ENCODE measurements at places on chromosomes 4 and X.

- peak; percentile 18 for DNase-seq
Measured at GRCh38 chrX:130561930-130562329, 160.1 kb downstream of the RBMX2 start.

GRCh38 chr4:184534511-184535391, 60.4 kb upstream of the IRF2 start:
- no peak for DNase-seq

- no peak for DNase-seq
Measured at GRCh38 chrX:13126775-13127174, 82.4 kb upstream of the FAM9C start.

DNA sequence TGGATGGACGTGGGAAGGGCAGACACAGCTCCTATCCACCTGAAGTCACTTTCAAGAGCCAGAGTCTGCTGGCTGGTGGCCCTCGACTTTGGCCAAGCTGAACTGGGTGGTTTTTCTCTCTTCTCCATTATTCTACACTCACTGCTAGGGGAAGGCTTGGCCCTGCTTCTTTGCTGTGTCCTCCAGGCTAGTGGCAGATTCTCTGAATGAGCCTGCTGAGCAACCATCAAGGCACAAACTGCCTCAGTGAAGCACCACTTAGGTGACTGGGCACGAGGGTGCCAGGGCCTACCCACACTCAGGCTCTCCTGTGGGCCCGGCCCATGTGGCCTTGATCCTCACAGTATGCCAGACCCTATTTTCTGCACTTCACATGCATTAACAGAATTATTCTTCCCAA, 92.0 kb downstream of the PJA1 start:
- DNase-seq: no peak

DNA sequence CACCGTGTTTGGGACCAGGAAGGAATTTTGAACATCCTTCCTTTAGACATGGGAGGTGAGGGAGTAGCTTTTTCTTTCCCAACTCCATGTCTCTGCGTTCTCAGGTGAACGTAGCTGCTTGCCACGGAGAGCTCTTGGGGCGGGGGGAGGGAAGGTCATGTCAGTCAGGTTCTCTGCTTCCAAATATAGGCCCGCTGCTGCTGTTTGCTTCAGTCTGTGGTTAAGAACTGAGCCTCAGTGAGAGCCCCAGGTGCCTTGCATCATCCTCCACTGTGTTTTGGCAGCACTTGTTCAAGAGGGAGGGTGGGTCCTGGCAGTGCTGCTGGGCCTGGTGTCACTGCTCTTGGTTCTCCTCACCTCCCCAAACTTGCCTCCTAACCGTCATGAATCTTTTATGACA, 46.5 kb downstream of the HADH start:
- no peak for DNase-seq

DNA sequence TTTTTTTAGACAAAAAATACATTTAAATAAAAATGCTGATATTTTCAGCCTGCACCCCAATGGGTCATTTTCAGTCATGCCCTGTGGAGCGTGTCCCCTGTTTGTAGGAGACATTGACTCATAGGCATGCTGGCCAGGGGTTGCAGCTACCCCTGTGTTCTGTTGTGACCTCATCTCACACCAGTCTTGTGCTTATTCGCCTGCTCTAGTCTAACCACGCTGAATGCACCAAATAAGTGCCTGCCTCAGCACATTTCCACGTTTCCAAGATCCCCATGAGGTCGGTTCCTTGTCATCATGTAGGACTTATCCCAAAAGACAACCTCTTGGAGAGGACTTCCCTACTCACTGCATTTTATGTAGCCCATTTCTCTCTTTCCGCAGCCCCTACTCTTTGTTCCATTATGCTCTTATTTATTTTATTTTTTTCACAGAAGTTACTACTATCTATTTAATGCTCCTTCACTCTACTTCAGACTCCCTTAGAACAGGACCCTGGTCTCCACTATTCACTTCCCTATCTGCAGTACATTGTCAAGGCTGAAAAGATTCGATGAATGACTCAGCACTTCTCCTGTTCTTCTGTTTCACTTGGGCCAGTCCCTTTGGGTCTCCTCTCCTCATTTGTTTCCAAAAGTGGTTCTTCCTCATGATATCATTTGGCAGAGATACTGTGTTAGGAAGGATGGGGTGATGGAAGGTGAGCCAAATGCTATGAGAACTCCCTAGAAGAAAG, 109.7 kb downstream of the MSL3 start:
- no peak for DNase-seq

DNA sequence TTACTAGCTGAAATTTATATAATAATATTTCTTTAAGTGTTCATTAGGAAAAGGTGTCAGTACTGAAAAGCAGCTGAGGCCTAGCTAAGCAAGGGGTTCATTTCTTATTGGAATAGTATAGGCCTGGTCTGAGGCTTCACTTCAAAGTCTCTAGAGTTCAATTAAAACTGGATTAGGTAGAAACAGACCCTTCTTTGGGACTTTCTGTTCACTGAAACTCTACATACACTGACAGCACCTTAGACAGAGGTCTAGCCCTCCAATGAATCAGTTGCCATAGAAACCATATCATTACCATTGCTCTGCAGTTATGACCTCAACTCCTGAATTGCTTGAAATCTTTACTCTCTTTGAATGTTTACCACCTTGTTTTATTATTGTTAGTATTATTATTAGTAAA, 86.4 kb upstream of the MAB21L2 start:
- no peak for DNase-seq

GRCh38 chr4:71346710-71347109, 7.9 kb downstream of the SLC4A4 start:
- no peak for DNase-seq

GRCh38 chr4:1208970-1209704, 36.8 kb upstream of the SPON2 start:
- no peak for DNase-seq

DNA sequence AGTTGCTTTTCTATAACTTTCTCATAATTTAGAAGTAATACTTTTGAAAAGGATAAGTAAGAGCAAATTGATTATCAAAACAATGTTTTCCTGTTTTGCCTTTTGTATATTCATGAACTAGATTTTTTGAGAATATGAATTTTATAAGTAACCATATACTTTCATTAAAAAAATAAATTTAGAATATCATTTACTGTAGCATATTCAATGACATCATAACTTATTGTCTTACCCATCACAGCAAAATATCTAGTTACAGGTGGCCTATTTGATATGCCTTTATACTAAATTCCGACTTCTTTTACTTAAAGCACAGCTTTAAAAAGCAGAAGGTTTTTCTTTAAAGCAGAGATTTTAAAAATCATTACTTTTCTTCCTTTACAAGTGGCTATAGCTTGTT, 20.1 kb downstream of the BLTP1 start:
- DNase-seq: no peak

- peak; percentile 68 for DNase-seq
Measured at GRCh38 chr4:23068287-23068686, 375.6 kb downstream of the GBA3 start.

DNA sequence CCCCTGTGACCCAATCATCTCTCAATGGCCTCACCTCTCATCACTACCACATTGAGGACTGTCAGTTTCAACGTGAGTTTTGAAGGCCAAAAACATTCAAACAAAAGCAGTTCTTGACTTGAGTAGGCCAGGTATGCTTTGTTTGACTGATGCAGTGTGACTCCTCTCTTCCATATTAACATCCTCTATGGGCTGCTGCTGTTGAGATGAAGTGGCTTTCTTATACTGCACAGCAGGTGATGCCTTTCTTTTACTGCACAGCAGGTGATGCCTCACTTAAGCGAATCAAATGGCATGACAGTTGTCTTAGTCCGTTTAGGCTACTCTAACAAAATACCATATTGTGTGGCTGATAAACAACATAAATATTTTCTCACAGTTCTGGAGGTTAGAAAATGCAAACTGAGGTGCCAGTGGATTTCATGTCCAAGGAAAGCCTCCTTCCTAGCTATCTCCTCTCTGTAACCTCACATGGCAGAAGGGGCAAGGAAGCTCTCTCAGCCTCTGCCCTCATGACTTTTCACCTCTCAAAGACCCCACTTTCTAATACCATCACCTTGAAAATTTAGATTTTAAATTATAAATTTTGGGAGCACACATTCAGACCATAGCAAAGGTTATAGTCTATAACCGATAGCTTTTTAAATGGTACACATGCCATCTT, 2267.9 kb upstream of the AGA start:
- DNase-seq: no peak

GRCh38 chr4:13403326-13403725, 80.8 kb downstream of the RAB28 start:
- DNase-seq: no peak

DNA sequence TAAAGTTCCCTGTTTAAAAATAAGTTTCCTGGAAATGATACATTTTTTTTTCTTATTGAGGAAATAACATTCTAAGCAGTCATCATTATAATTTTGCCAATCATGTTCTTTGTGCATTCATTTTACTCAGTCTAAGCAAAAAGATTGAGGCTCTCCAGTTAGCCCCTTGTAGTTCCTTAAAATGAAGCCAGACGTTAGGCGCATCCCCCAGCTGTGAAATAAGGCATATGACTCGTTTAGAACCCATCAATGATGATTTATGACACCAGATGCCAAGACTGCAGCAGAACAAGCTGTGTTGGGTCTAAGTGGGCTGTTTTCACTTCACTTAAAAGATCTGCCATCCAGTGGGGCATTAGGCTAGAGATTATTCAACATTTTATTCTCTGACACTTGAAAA, 17.0 kb downstream of the PDGFC start:
- DNase-seq: no peak

GRCh38 chrX:1676866-1677265, 62.0 kb downstream of the ASMT start:
- DNase-seq: no peak

- no peak for DNase-seq
Measured at GRCh38 chrX:16137416-16138107, 14.2 kb downstream of the GRPR start.

DNA sequence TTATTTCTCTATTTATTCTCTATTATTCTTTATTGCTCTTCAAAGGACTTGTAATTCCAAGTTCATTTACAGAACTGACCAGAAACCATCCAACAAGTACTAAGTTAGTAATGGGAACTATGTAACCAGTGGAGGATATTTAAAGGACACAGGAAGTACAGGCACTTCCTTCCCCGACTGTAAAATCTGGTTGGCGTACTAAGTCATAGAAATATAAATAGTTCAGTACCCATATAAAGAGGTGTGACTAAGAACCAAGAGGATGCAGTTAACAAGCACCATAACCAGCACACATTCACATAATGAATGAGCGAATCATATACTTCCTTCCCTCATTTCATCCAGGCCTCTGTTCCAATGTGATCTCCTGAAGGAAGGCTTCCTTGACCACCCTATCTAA, 3.6 kb upstream of the EIF4E start:
- peak; percentile 40 for DNase-seq
